ENCODE measurements at places on chromosomes 6 and 20.
A peak's percentile ranks its signal among the peaks of the same experiment; 100 is the strongest.

DNA sequence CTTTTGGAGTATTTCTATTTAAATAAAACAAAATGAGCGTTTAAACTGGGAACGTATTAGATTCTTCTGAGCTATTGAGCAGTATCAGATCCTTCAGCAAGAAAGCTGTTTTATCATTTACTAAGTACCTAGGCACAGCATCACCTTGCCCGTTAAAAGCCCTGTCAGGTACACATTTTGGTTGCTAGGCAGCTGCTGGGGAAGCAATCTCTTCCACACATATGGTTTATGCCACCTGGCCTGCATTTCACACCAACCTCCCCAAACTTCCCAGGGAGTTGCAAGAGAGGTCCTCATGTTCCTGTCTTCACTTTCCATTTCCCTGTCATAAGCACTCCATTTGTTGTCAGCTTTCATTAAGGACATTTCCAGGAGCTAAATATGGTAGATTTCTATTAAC, 400.1 kb downstream of the PLCB1 start:
- H3K36me3 ChIP-seq, result peaks cover 6% of the 10 kb centered on the region
- DNase-seq, result no peak
- no peak overlapping the region for H3K4me3 ChIP-seq
- H3K27ac ChIP-seq, result no peak overlapping the region
- H3K4me1 ChIP-seq, result peaks cover 61% of the 10 kb centered on the region
- no peaks in the 10 kb centered on the region for H3K27me3 ChIP-seq

DNA sequence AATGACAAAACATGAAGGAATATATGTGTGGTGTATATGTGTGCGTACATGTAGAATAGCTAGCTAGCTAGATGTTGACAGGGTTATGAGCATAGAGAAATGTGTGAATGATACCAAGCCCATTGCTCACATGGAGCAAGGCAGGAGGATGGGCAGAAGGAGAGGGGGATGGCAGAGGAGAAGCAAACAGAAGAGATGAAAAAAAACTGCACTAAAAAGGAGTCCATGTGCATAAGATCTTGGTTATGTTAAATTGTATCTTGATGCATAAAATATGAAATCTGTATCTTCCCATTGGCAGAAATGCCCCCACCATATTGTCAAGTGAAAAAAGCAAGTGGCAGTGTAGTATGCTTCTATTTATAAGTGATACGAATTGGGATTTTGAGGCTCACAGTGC, 125.1 kb downstream of the PRND start:
- H3K27ac ChIP-seq, result no peak overlapping the region
- H3K27me3 ChIP-seq, result peaks cover 6% of the 10 kb centered on the region
- H3K4me1 ChIP-seq, result no peaks in the 10 kb centered on the region
- DNase-seq, result no peak
- no peaks in the 10 kb centered on the region for H3K36me3 ChIP-seq

DNA sequence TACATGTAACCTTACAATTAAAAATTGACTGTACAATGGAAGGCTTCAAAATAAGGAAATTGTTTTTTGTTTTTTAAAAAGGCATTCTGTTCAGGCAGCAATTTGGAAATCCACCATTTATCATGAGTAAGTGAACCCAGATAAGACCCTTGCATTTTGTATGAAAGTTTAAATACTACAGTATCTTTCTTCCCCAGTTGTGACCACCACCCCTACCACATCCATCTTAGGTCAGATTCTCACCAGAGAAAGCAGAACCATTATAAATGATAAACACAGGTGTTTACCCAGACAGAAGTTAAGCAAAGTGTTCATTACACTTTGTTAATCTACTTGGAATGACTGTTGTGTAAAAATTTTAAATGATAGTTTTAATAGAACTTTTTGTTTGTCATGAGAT, 20.2 kb downstream of the SENP6 start:
- peaks cover 17% of the 10 kb centered on the region for H3K36me3 ChIP-seq
- DNase-seq, result no peak
- H3K27me3 ChIP-seq, result no peaks in the 10 kb centered on the region
- peaks cover 33% of the 10 kb centered on the region for H3K4me1 ChIP-seq

GRCh38 chr6:26568601-26569432, 27.9 kb upstream of the ABT1 start:
- H3K4me1 ChIP-seq, result peaks cover 39% of the 10 kb centered on the region
- peak; percentile 75 for DNase-seq
- H3K4me3 ChIP-seq, result peak overlapping the region; percentile 98
- H3K36me3 ChIP-seq, result no peaks in the 10 kb centered on the region
- peak overlapping the region; percentile 81 for H3K27ac ChIP-seq
- H3K27me3 ChIP-seq, result peaks cover 14% of the 10 kb centered on the region

GRCh38 chr6:151357758-151358436, 33.5 kb downstream of the ZBTB2 start:
- peaks cover 3% of the 10 kb centered on the region for H3K36me3 ChIP-seq
- H3K27me3 ChIP-seq, result no peaks in the 10 kb centered on the region
- no peak overlapping the region for H3K27ac ChIP-seq
- no peak overlapping the region for H3K4me3 ChIP-seq
- no peak for DNase-seq

DNA sequence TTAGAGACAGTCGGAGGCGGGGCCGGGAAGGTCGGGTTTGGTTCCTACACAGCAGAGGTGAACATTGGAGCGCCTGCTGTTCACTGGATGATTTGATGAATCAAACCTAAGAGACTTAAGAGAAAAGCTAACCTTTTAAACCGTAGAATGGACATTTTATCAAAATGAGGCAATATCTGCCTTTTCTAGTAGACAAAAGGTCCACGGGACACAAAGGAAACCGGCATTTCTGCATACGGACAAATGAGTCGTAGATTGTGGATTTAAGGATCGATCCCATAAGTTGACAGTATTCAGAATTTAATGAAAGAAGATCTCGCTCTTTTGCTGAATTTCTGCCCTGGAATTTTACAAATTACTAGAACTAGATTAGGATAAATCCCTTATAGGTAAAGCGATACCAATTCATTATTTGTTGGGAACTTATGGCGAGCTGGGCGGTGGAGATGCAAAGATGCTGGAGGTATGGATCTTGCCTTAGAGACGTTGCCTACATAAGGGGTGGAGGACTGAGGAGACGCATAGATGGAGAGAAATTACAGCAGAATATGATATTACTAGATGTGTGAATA, 400 bp downstream of the PAK1IP1 start:
- peaks cover 25% of the 10 kb centered on the region for H3K4me1 ChIP-seq
- H3K36me3 ChIP-seq, result peaks cover 23% of the 10 kb centered on the region
- H3K27me3 ChIP-seq, result peaks cover 2% of the 10 kb centered on the region
- peak overlapping the region; percentile 100 for H3K27ac ChIP-seq

DNA sequence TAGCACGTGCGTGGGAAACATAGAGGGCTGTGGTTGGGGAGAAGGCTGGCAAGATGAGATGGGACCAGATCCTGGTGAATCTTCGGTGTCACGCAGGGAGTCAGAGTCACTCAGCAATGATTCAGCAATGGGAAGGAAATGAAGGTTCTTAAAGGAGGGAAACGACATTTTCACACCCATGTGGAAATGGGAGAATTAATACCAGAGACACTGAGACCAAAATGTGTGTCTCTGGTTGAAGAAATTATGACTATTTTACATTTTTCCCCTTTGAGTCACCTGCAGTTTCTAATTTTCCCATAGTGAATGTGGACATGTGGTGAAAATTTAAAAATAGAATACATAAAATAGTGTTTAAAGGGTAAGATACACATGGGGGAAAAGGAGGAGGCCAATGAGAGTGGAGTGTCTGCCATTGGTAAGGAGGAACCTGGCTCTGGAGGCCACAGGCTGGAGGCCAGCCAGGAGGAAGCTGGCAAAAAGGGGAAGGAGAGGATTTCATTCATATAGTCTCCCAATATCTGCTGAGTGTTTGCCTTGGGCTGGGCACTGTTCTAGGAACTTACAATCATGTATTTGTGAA, 17.5 kb downstream of the NRN1 start:
- no peaks in the 10 kb centered on the region for H3K36me3 ChIP-seq
- peaks cover 15% of the 10 kb centered on the region for H3K4me1 ChIP-seq
- H3K27ac ChIP-seq, result peak overlapping the region; percentile 50

- no peaks in the 10 kb centered on the region for H3K4me1 ChIP-seq
- H3K4me3 ChIP-seq, result no peak overlapping the region
- H3K27ac ChIP-seq, result no peak overlapping the region
- no peaks in the 10 kb centered on the region for H3K36me3 ChIP-seq
- H3K27me3 ChIP-seq, result peaks cover 2% of the 10 kb centered on the region
Measured at GRCh38 chr6:18600255-18600654, 213.1 kb downstream of the RNF144B start.

GRCh38 chr6:111472933-111473435, 10.0 kb downstream of the REV3L start:
- DNase-seq, result no peak
- peaks cover 84% of the 10 kb centered on the region for H3K4me1 ChIP-seq
- H3K27ac ChIP-seq, result no peak overlapping the region

- no peak overlapping the region for H3K27ac ChIP-seq
- H3K4me1 ChIP-seq, result peaks cover 23% of the 10 kb centered on the region
- no peak for DNase-seq
Measured at GRCh38 chr6:89148016-89148750, 2.3 kb downstream of the PM20D2 start.

- H3K27me3 ChIP-seq, result peaks cover 1% of the 10 kb centered on the region
- H3K27ac ChIP-seq, result no peak overlapping the region
Measured at GRCh38 chr6:170057961-170058877, 232.7 kb downstream of the DLL1 start.

DNA sequence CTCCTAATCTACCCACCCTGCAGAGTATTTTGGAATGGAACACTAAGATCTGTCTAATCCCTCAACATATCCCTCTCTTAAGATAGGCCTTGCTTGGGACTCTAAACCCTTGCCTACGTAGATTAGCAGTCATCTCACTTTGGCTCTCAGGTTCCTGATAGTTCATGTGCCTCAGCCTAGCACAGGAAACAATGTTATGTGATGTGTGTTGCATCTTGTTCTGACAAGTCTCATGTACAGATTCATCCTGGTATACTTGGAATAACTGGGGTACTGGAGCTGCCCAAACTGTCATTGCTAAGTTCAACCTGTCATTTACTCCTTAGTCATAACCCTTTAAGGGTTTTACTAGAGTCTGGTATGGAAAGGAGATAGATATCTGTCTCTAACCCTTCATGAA, 34.1 kb downstream of the TREML1 start:
- H3K27ac ChIP-seq, result no peak overlapping the region
- no peaks in the 10 kb centered on the region for H3K4me1 ChIP-seq
- H3K36me3 ChIP-seq, result no peaks in the 10 kb centered on the region
- H3K4me3 ChIP-seq, result no peak overlapping the region

DNA sequence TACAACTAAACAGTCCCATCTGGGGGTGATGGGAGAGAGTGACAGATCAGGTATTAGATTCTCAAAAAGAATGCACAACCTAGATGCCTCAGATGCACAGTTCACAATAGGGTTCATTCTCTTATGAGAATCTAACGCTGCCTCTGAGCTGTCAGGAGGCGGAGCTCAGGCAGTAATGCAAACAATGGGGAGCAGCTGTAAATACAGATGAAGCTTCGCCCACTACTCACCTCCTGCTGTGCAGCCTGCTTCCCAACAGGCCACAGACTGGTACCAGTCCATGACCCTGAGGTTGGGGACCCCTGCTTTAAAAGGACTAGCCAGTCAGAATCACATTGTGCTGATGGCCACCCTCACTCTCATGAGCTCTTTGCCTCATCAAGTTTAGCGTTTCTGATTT, 247.0 kb upstream of the KCNQ5 start:
- H3K27me3 ChIP-seq, result no peaks in the 10 kb centered on the region
- H3K27ac ChIP-seq, result no peak overlapping the region
- no peaks in the 10 kb centered on the region for H3K4me1 ChIP-seq
- no peak for DNase-seq
- H3K36me3 ChIP-seq, result no peaks in the 10 kb centered on the region
- H3K4me3 ChIP-seq, result no peak overlapping the region

- no peak overlapping the region for H3K4me3 ChIP-seq
- H3K27me3 ChIP-seq, result no peaks in the 10 kb centered on the region
- peaks cover 34% of the 10 kb centered on the region for H3K4me1 ChIP-seq
- peaks cover 19% of the 10 kb centered on the region for H3K36me3 ChIP-seq
Measured at GRCh38 chr6:161088676-161089328, 97.2 kb downstream of the MAP3K4 start.

- peak; percentile 57 for DNase-seq
- no peak overlapping the region for H3K27ac ChIP-seq
Measured at GRCh38 chr20:24309596-24309995, 159.8 kb upstream of the SYNDIG1 start.
